CD4-positive, alpha-beta T cell treated with Interferon alpha-2 for 1 hour (primary cell): ENCODE measurements at places on chromosomes 7 and 10.

- DNase-seq = no peak
Measured at GRCh38 chr7:44331682-44332081, 6.3 kb upstream of the CAMK2B start.

GRCh38 chr10:14244147-14244546 lies 86.6 kb downstream of the FRMD4A start:
- DNase-seq = no peak

GRCh38 chr7:77899516-77899915 lies 100.9 kb downstream of the PHTF2 start:
- DNase-seq = no peak

GRCh38 chr10:19968745-19969144 lies 152.5 kb downstream of the PLXDC2 start:
- no peak for DNase-seq

GRCh38 chr10:43094085-43094484 lies 17.2 kb downstream of the RET start:
- no peak for DNase-seq
